ENCODE measurements at places on chromosomes 5 and 9. TPM values are rescaled to one million over a fixed set of nuclear protein-coding genes. Genes with fewer than 3 reads are reported as not detected.

DNA sequence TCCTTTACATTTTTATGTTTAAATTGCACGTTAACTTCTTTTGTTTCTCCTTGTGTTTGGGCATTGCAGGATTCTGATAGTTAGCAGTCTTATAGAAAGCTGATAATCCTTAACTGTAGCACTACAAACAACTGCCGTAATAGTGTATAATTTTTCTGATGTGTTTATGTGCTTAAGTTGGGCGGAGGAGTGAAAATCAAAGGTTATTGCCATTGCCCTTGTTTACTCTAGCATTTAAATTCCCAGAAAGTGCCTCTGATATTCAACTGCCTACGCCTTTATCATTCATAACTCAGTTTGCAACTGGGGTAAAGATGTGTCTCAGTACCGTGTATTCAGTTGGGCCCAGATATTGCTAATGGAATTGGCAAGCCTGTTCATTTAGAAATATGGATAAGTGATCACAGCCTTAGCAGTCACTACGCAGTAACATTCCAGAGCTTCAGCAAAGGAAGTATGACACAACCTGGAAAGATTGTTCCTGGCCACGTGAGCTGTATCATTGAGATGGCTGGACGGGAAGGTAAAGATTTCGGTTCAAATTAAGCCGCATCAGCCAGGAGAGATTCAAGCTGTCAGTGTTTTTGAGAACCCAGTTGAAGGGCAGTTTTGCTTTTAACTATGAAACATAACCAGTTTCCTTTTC lies 28.1 kb upstream of the LRRTM2 start:
- DNase-seq: no peak

DNA sequence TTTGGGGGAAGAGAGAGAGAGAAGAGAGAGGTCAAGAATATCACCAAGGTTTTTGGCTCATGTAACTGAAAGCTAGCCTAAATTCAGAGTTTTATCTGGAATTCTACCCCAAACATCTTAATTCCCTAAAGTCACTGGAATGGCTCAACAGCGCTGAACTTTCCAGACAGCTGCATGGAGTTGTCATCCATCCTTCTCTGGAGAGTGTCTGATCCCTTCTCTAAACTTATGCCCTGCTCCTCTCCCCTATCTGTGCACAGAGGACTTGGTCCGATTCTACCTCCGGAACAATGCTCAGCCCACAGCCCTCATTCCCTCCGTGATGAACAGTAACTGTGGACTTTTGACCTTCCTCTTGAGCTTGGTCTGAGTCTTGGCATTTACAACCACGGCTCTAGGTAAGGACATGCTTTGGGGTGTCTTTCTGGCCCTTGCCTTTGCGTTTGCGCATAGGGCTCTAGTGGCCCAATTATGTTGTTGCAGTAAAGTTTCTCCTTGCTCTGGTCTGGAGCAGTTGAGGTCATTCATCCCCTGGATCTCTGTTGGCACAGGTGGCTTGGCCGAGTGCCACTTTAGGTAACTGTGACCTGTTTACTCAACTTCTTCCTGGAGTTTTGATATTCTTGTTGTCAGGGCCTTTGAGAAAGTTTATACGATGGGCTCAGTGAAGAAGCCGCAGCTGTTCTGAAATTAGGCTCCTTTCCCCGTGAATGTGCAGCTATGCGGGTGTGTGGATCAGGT lies 18.3 kb upstream of the CD180 start:
- no peak for DNase-seq

GRCh38 chr9:114339130-114339908 lies 9.7 kb downstream of the ORM2 start:
- DNase-seq: peak; percentile 71

DNA sequence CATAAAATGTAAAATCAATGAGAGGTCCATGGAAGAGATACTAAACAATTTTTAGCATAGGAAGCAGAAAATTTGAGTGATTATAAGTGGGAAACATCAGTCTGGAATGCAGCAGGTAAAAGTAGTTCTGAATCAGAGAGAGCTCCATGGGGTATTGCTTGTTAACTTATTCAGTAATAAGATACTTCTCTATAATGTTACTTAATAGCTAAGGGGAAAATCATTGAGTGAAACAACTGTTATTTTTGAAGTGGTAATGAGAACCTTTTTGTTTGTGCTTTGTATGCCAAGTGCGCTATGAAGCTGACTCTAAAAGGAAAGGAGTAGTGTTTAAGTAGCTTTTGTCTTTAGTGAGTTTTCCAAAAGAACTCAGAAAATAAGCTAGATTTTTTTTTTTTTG lies 95.2 kb downstream of the ERBIN start:
- no peak for DNase-seq

DNA sequence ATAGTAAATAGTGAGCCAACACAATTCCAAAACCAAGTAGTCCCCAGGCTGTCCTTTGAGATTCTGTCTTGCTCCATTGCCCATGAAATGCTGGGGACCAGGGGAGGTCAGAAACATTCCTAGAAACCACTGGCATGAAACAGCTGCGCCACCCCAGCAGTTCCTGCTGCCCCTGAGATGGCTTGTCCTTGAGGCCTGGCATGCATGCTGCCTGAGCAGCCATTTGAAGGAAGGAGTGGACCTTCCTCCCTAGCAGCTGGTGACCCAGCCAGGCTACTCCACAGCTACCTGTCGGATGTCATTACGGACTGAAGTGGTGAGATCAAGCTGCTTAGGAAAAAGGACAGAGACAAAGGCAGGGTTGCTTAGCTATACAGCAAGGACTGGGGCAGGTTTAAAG lies 260.6 kb downstream of the DENND1A start:
- DNase-seq: no peak

GRCh38 chr5:144195448-144195847 lies 24.8 kb downstream of the KCTD16 start:
- no peak for DNase-seq

- no peak for DNase-seq
Observed at GRCh38 chr9:16974436-16974835, 104.0 kb upstream of the BNC2 start.

DNA sequence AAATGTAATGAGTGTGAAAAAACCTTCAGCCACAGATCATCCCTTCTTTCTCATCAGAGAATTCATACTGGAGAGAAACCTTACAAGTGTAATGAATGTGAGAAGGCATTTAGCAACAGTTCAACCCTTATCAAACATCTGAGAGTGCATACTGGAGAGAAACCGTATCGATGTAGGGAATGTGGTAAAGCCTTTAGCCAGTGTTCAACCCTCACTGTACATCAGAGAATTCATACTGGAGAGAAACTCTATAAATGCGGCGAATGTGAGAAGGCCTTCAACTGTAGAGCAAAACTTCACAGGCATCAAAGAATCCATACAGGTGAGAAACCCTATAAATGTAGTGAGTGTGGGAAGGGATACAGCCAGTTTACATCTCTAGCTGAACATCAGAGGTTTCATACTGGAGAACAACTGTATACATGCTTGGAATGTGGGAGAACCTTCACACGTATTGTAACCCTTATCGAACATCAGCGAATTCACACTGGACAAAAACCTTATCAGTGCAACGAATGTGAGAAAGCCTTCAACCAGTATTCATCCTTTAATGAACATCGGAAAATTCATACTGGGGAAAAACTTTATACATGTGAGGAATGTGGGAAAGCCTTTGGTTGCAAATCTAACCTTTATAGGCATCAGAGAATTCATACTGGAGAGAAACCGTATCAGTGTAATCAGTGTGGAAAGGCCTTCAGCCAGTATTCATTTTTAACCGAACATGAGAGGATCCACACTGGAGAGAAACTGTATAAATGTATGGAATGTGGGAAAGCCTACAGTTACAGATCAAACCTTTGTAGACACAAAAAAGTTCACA lies 19.2 kb downstream of the ZNF354C start:
- DNase-seq: no peak

DNA sequence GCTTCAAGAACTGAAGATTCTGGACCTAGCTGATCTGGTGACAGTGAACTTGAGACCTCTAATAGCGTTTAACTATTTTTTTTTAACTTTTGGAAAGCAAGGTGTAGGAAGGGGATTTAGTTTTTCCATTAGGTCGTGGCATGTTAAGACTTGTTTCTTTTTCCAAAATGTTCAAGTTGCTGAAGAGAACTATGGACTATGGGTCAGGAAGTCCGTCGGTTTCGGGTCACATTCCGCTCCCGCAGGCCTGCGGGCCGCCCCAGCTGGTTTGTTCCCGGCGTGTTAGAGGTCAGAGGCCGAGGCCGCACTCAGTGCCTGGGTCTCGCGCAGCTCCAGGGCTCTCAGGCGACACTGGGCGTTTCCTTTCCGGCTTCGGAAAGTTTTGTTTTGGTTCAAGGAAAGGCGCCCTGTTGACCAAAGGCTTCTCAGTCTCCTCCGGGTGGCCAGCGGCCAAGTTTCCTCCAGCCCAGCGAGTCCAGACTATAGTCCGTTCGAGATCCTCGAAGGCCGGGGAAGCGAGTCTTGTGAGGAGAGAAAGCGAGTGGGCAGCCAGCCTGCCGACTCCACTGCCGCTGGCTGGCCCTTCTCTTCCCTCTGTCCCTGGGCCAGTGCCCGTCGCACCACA lies 586 bp upstream of the FCHO2 start:
- DNase-seq: peak; percentile 31

- DNase-seq: no peak
Observed at GRCh38 chr9:68599826-68600225, 59.1 kb upstream of the TMEM252 start.

DNA sequence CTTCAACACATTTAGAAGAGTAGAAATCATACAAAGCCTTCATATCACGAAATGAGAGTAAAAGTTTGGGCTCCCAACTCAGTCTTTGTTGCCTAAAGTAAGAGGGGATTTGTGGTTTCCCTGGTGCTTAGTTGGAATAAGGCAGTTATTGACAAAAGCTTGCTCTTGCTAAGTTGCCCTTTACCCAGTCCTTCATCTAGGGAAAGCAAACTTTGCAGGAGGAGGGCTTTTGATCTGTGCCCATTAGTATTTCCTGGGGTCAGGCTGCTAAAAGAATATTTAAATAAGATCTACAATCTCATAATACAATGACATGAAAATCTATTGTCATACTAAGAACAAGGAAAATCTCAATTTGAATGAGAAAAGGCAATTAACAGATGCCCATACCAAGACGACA lies 84.1 kb upstream of the ACO1 start:
- no peak for DNase-seq

- DNase-seq: no peak
Observed at GRCh38 chr5:169762338-169763095, 125.4 kb downstream of the DOCK2 start.

- DNase-seq: peak; percentile 90
Observed at GRCh38 chr5:134510970-134511795, 14.3 kb upstream of the JADE2 start.

GRCh38 chr5:136886608-136887007 lies 521.3 kb upstream of the TRPC7 start:
- DNase-seq: no peak

GRCh38 chr5:181173420-181174342 lies 26.3 kb downstream of the OR2V2 start:
- DNase-seq: peak; percentile 88

GRCh38 chr9:137396634-137397367 lies 26.2 kb downstream of the EXD3 start:
- DNase-seq: no peak

DNA sequence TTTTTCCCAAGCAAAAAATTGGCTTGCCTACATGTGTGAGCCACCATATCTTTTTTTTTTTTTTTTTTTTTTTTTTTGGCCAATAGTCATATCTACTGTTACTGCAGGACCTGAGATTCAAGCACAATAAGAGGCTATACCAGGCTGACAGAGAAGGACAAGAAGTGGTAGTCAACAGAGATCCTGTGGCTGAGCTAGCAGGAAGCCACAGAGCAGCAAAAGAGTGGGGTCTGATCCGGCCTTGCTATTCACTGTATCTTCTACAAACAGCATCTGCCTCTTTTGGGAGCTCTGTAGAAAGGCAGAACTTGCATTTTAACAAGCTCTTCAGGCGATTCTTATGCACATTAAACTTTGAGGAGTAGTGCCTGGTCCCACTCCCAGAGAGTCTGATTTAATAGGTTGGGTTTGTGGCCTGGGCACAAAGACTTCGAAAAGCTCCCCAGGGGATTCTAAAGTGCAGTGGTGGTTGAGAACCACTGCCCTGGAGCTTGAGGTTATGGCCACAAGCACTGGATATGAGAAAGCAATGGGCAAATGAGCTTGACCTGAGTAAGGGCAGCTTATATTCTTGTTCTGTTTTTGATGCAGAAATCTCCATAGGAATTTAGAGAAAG lies 162.8 kb downstream of the PIK3R1 start:
- peak; percentile 42 for DNase-seq

GRCh38 chr5:7663808-7664207 lies 187.1 kb downstream of the CFAP90 start:
- DNase-seq: no peak

DNA sequence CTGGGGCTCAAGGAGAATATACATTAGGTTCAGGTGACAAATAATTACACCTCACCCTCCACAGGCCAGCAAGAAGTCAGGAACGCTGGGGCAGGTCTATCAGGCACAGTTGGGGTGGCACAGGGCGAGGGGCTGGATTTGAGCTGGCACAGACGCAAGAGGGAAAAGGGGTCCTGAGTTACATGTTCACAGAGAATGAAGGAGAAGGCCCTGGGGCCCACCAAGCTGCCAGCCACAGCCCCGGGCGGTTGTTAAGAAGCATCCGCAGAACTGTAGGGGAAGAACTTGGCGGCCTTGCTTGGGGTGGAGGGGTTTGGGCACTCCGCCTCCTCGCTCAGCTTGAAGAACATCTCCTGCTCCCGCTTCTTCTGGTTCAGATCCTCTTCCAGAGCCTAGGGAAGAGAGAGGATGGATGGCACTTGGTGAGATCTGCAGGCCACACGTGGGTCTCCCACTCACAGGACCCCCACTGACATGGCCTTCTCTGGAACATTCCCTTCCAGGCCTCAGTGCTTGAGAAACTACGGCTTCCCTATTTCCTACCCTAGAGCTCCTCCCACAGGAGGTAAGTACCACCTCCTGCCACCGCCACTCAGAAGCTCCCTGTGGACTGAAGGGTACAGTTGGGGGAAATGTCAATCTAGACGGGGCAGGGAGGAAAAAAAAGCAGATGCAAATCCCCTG lies 38.3 kb upstream of the FBXW11 start:
- no peak for DNase-seq

GRCh38 chr5:156934450-156935211 lies 28.4 kb downstream of the TIMD4 start:
- peak; percentile 82 for DNase-seq

DNA sequence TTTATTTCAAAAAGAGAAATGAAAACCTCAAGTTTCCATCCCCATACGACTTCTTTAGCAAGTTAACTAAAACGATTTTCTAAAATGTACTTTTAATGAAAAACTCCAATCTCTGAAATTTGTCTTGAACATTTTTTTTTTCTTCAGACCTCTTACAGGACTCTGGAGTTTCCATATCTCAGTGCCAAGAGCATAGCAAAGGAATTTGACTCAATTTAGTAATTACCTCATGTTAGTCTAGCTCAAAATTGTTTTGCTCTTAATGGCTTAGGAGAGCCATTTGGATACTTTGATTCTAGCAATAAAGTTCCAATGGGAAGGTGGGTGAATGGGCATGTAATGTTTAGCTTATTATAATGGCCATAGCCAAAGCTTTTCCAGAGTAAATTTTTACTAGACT lies 26.0 kb upstream of the SPATA31D4 start:
- DNase-seq: no peak

The S100Z gene
- total RNA-seq: 0.36 TPM

The GABBR2 gene
- not detected for total RNA-seq

The KIF4B gene
- total RNA-seq: not detected

The PCDHB9 gene
- not detected for total RNA-seq

The PCDHA1 gene
- total RNA-seq: not detected

The CKMT2 gene
- total RNA-seq: not detected

The PLEKHG4B gene
- total RNA-seq: not detected

The GABRA1 gene
- not detected for total RNA-seq

The ASPN gene
- total RNA-seq: not detected

The TYRP1 gene
- total RNA-seq: not detected

The CAMK2A gene
- not detected for total RNA-seq

The CDH6 gene
- total RNA-seq: not detected

The MAP1B gene
- total RNA-seq: 0.25 TPM

The HSDL2 gene
- total RNA-seq: 25.3 TPM

The SPATA31E1 gene
- total RNA-seq: not detected

Measured in activated CD8-positive, alpha-beta T cell treated with anti-CD3 and anti-CD28 coated beads for 36 hours (primary cell).